SJSA1 (cell line): ENCODE measurements at places on chromosomes 1 and 21. TPM values are rescaled to one million over a fixed set of nuclear protein-coding genes. Genes with fewer than 3 reads are reported as not detected.
A peak's percentile ranks its signal among the peaks of the same experiment; 100 is the strongest.

The TDRD10 gene
- total RNA-seq = not detected in 2 replicates

The NBPF10 gene
- 1.2 and 2.1 TPM in 2 replicates for total RNA-seq

The FAM151A gene
- not detected in 2 replicates for total RNA-seq

- H3K27me3 ChIP-seq = no peaks in the 10 kb centered on the region
- H3K4me3 ChIP-seq = no peak overlapping the region
- H3K4me1 ChIP-seq = peaks cover 23% of the 10 kb centered on the region
- H3K36me3 ChIP-seq = peaks cover 14% of the 10 kb centered on the region
- peak overlapping the region; percentile 50 for H3K27ac ChIP-seq
Measured at GRCh38 chr1:62689524-62689923, 1.3 kb upstream of the DOCK7 start.

DNA sequence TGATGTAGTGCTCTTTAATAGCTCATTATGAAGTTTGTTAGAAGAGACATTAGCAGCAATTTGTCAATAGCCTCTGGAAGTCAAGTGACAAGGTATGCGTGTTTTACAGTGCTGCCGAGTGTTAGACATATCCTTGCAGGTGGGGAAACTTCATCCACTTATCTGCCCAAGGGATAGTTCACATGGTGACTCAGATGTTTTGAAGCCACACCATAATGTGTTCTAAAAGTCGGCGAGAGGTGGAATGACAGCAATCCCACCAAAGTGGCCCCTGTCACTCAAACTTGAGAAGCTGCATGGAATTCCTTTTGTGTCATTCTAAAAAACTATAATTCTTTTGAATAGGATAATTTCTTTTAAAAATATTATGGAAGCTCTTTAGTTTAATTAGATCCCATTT is 98.1 kb downstream of the RUNX1 start:
- no peak overlapping the region for H3K27ac ChIP-seq
- no peaks in the 10 kb centered on the region for H3K27me3 ChIP-seq
- DNase-seq = no peak
- peaks cover 3% of the 10 kb centered on the region for H3K4me1 ChIP-seq

The LRRC38 gene
- not detected in 2 replicates for total RNA-seq

DNA sequence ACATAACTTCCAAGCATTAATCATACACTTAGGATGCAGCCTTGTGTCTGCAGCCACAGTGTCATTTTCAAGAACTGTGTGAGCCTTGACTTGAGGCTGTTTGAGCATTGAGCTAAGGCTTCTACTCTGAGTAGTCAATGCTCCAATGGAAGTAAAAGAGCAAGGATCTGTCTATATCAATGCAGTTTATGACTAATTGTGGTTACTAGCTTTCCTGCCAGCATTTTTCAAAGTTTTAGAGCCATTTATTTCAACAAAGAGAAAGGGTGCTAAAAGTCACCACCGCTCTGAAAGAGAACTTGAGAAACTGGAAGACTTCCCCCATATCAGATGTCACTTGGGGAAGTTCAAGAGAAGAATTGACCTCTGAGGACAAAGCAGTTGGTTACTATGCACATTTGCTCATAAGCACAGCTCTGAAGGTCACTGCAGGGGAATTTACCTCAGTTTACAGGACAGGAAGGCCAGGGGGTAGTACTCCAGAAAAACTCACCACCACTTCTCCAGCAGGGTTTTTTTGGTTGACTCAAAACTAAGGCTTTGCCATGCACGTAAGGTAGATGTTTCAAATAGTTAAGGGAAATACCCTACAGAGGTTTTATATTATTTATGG is 24.5 kb upstream of the RGS1 start:
- peak; percentile 56 for DNase-seq
- no peaks in the 10 kb centered on the region for H3K27me3 ChIP-seq
- H3K4me1 ChIP-seq = peaks cover 15% of the 10 kb centered on the region
- H3K4me3 ChIP-seq = no peak overlapping the region
- H3K36me3 ChIP-seq = no peaks in the 10 kb centered on the region

DNA sequence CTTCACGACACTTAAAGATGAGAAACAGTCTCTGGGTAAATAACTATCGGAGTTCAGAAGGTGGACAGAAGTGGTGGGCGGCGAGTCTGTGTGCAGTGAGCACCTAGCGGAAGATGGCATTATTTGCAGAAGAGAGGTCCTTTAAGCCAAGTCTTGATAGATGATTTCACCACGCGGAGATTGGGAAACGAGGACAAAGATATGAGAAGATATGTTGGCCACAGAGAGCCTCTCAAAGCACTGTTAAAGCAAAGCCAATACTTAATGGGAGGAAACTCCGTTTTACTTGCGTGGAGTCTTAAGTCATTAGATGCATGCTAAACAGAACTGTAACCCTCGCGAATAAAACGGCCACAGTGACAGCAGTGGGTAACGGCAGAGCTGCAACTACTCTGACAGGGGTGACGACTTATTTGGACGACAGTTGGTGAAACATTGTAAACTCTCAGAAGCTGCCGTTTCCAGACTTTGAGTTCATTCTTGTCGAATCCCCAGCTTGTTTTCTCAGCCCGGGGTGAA is 577 bp upstream of the CEP350 start:
- H3K36me3 ChIP-seq = peaks cover 5% of the 10 kb centered on the region
- peaks cover 14% of the 10 kb centered on the region for H3K4me1 ChIP-seq

DNA sequence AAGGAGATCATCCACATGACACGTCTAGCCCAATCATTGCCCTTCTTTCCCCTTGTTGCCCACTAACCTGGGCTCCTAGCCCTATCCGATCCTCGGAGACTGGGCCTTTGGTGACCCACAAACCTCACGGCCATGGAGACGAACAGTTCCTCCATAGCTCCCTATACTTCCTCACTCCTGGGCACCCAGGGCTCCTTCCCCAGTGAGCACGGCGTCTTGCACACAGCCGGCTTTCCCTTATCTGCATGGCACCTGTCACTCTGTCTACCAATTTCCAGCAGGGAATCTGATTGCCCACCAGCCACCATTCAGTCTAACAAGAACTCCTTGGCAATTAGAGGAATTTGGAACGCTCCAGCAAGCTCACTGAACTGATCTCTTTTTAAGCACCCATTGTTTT is 3.1 kb downstream of the GNG4 start:
- no peaks in the 10 kb centered on the region for H3K36me3 ChIP-seq
- H3K27me3 ChIP-seq = peaks cover 5% of the 10 kb centered on the region; the same call in 1 of the 2 replicates
- H3K4me3 ChIP-seq = no peak overlapping the region
- no peak overlapping the region for H3K27ac ChIP-seq
- H3K4me1 ChIP-seq = peaks cover 33% of the 10 kb centered on the region

DNA sequence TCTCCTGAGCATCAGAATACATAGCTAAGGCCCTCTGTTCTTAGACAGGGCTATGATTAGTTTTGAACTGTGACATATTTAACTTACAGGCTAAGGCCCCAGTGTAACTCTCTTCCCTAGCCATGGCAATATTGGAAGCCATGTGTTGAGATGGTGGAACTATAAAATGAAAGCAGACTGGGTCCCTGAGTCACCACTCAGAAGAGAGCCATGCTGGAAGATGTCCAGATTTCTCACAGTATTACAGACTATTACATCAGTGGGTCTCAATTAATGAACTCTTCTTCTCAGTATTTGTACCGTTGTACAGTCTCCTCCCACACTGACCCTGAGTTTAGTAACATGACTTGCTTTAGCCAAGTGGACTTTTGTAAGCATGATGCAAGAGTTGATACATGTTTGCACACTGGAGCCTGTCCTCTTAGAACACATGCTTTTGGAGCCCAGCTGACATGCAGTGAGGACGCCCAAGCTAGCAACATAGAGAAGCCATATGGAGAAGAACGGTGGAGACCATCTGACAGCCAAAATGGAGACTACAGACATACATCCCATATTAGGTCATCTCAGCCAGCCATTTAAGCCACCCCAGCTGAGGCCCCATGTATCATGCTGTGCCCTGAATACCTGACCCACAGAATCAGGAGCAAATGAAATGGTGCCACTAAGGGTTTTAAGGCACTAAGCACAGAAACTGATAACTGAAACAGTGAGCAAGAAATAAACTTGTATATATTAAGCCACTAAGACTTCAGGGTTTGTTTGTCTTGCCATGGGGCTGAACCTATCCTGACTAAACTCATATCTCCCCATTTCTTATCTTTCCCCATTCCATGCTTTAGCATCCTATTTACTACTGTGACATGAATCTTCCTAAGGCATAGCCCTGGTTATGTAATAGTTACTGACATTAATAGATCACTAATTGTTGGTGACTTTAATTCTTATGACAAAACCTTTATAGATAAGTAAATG is 24.4 kb downstream of the TBX15 start:
- peak; percentile 56 for DNase-seq
- H3K27me3 ChIP-seq = no peaks in the 10 kb centered on the region
- peaks cover 49% of the 10 kb centered on the region for H3K4me1 ChIP-seq
- H3K36me3 ChIP-seq = peaks cover 63% of the 10 kb centered on the region
- no peak overlapping the region for H3K4me3 ChIP-seq
- H3K27ac ChIP-seq = peak overlapping the region; percentile 26

DNA sequence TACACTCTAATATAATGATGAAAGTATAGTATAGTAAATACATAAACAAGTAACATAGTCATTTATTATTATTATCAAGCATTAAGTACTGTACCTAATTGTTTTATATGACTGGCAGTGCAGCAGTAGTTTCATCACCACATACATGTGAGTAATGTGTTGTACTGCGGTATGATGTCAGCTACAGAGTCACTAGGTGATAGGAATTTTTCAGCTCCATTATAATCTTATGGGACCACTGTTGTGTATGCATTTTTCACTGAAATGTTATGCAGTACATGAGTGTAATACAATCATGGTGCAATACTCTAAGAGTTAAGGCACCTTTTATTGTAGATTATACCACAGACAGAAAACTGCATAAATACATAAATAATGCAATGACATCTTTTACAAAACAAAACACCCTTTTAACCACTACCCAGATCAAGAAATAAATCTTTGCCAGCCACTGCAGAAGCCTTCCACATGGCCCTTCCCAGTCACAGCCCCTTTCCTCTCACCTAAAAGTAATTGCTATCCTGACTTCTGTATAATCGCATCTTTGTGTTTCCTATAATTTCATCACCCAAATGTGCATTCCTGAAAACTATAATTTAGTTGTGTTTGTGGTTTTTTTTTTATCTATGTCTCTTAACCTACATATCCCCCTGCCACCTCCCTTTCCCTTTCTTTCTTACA is 16.3 kb downstream of the ABCD3 start:
- no peak for DNase-seq
- no peak overlapping the region for H3K4me3 ChIP-seq
- H3K4me1 ChIP-seq = 0 out of 2 replicates have a peak, but pooled peaks cover 3% of the 10 kb centered on the region
- H3K36me3 ChIP-seq = peaks cover 4% of the 10 kb centered on the region; the same call in 1 of the 2 replicates
- H3K27ac ChIP-seq = no peak overlapping the region
